ENCODE measurements at places on chromosomes 12 and 14.
A peak's percentile ranks its signal among the peaks of the same experiment; 100 is the strongest.

DNA sequence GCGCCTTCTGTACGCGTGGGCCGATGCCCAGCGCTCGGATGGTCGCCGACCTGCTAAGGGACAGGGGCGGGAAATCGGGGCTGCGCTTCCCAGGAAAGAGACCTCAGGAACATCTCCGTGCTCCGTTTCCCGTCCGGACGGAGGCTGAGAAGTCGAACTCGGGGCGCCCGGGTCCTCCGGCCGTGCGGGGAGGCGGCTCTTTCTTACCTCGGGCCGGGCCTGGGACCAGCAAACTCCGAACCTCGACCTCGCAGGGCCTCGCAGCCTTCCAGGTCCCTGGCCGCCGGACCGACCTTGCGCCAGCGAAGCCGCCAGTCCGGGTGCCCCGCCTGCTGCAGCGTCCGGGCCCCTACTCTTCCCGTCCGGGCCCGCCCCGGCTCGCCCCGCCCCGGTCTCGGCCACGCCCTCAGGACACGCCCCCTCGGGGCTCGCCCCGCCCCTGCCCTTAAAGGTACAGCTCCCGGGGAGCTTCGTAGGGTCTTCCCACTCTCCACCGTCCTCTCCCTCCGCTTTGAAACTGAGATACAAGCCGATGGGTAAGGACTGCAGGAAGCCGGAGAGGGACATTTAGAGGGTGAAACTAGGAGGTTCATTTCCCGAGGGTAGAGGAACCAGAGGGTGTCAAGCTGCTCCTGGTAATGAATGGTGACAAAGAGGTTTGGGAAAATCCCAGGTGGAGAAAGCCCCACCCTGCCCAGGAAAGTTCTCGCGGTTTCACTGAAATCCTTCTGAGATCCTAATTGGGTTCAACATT lies at the start of gene SLC8B1:
SLC8B1 (minus strand) TSS at position 324 of the 754 bp plus-strand sequence. CDS start 2,231 bp downstream, outside the sequence.
- DNase-seq = peak; percentile 93

- DNase-seq = peak; percentile 75
These were observed 619 bp downstream of the ERC1 start for GRCh38 chr12:991350-992333.

DNA sequence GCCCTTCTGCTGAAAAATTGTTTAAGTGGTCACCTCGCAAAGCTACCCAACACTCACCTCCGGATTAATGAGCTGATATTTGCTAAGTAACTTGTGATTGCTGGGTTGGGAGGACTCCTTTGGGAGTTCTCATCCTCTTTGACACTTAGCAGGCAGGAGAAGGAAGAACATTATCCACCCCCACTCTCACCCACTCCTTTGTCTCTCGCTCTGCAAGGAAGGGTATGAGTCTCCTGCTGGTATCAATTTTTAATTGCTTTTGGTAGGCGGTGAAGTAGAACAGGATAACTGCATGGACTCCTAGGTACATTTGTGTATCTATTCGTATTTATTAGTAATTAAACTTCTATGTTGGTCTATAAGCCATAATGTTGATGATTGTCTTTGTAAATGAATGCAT lies 6.9 kb upstream of the ABHD12B start:
- no peak for DNase-seq

DNA sequence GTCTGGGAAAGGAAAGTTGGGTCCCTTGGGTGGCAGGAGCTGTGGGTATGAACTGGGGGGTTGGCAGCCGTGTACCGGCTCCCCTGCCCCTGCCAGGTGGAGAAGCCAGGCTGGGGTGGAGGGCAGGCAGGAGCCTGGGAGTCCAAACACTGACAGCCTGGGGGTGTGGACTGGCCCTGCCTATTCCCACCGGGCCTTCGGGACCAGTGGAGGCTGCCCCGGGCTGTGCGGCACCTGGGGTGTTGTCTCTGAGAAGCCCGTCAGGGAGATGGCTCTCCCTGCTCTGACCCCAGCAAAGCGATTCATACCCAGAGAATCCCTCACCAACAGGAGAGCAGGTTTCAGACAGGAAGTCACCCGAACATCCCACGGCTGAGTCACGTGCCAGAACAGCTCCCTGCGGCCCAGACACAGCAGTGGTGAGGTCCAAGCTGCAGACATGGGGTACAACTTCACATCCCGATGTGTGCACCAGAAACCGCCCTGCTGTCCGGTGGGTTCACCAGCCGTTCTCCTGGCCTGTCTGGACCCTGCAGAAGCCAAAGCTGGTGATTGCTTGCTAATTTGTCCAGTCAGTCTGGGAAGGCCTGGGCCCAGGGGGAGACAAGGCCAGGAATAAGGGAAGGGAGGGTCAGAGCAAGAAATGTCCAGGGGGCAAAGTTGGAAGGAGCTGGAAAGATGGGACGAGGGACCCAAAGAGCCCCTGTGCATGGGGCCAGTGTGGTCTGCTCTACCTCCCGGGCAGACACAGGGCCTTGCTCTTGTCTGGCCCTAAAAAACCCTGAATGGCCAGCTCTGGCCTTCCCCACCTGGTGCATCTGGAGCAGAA lies 2.1 kb upstream of the GPR132 start:
- DNase-seq = no peak

DNA sequence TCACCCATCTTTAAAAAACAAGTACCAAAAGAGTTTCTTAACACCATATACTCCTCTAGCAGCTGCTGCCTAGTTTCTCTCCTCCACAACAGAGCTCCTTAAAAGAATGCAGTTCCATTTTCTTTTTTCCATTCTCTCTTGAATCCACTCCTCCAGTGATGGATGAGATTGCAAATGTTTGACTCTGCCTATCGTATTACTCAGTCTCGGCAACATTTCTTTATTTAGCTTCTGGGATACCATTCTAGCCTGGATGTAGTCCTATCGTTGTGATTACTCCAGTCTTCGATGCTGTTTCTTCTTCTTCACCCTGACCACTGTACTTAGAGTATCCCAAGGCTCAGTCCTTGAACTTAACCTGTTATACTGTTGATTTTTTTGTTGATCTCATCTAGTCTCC lies 30.8 kb downstream of the CAND1 start:
- DNase-seq = no peak

DNA sequence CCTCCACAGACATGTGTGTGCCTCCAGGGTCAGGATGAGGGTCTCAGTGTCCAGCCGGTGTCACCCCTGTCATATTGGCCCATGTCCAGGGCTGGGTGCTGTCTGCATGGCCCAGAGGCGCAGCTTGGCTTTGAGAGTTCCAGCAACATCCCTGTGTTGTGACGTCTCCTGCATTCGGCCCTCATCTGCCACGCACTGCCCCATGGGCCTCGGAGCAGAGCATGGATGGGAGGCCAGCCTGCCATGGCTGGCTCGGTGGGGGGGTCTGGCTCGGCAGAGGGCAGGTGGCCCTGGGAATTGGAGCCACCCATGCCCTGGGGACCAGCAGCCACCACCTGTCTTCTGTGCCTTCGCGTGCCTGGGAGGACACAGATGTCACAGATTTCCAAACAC lies 10.8 kb upstream of the TEX22 start:
- DNase-seq = no peak

DNA sequence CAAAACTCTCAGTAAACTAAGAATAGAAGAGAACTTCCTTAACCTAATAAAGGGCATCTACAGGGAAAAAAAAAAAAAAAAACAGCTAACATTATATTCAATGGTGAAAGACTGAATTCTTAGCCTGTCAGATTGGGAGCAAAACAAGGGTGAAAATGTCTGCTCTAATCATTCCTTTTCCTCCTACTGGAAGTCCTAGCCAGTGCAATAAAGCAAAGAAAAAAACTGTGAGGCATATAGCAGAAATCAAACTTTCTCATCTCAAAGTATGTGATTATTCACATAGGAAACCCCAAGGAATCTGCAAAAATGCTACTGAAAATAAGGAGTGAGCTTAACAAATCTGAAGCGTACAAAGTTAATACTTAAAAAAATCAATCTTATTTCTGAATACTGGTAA lies 170.7 kb downstream of the NUAK1 start:
- DNase-seq = no peak

DNA sequence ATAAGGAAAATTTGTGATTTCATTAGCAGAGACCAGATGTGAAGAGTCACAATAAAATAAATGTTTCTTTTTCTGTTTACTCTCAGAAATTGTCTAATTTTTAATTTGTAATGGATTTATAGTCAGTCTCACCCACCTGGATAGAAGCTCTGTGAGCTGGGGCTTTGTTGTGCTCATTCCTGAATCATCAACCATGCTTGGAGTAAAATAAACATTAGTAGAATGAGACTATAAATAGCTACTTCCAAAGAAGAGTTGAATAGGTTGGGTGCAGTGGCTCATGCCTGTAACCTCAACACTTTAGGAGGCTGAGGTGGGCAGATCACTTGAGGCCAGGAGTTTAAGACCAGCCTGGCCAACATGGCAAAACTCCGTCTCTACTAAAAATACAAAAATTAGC lies 185.3 kb upstream of the FBXO33 start:
- DNase-seq = no peak

- DNase-seq = no peak
These were observed 16.2 kb downstream of the SLC17A8 start for GRCh38 chr12:100372853-100373640.

- no peak for DNase-seq
These were observed 105.3 kb downstream of the TGFB3 start for GRCh38 chr14:75876530-75876929.

DNA sequence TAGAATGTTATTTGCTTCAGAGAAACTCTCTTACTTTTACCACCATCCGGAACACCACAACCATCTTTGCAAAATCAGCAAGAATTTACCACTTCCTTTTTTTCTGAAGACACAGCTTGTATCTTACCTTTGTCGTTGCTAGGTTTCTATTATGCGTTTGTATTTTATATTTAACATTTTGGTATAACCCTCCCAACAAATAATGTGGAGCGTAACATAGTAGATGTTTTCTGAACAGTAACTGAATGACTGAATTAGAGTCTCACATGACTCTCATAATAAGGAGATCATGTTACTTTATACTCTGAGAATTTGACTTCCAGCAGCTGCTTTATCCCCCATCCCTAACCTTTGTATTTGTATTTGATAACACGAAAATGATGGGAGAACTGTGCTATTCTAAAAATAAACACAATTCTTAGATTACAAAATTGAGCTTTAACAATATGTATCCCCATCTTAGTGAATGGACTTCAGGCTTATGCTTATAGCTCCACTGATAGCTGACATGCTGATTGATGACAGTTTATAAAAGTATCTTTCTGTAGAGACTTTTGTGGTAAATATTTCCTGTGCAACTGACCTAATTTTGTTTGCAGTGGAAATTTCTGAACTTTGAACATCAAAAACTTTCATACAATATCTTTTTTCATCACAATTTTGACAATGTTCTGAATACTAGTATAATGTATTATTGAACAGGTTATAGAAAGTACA lies 7.9 kb upstream of the KLRB1 start:
- no peak for DNase-seq

- DNase-seq = no peak
These were observed 82.3 kb downstream of the NOC4L start for GRCh38 chr12:132226604-132227003.

DNA sequence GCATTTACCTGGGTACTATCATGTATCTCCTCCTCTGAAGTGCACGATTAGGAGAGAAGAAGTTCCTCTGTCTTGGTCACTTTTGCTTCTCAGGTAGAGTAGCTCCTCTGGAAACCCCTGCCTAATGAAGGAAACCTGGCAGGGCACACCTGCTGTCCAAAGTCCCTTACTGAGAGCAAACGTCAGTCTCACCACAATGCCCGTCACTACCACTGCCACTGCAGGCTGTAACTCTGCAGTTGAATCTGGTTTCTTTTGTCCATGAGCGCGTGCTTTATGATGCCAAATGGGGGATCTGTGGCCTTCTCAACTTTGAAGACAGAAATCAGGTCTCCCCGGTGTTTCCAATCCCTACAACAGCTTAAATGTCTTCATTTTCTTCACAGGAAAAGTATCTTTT lies 1068.6 kb downstream of the BCL11B start:
- DNase-seq = no peak

DNA sequence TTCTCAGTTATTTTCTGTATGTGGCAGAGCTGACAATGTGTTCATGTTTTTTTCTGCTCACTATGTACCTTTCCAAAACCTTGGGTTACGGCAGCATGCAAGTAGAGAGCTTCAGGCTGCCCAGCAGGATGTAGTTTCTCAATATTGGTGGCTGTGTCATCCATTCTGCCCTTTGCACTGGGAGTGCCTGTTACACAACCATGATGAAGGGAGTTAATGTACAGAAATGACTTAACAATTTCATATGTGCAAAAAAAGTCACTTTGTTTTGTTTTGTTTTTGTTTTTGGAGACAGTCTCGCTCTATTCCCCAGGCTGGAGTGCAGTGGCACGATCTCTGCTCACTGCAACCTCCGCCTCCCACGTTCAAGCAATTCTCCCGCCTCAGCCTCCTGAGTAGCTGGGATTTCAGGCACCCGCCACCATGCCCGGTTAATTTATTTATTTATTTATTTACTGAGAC lies 6.1 kb upstream of the CNIH1 start:
- no peak for DNase-seq

GRCh38 chr14:97948841-97949240 lies 1151.7 kb downstream of the VRK1 start:
- DNase-seq = no peak

GRCh38 chr12:108131035-108131434 lies 1.9 kb downstream of the WSCD2 start:
- no peak for DNase-seq

GRCh38 chr12:23493672-23494071 lies 455.8 kb downstream of the SOX5 start:
- no peak for DNase-seq

DNA sequence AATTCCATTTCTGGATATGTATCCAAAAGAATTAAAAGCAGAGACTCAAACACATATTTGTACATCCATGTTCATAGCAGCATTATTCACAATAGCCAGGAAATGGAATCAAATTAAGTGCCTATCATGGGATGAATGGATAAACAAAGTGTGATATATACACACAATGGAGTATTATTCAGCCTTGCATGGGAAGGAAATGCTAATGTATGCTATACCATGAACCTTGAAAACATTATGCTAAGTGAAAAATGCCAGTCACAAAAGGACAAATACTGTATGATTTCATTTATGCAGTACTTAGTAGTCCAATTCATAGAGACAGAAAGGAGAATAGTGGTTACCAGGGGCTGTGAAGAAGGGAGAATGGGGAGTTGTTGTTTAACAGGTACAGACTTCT lies 32.1 kb upstream of the CSRNP2 start:
- no peak for DNase-seq

- DNase-seq = no peak
These were observed 6.5 kb downstream of the XRCC3 start for GRCh38 chr14:103708750-103709187.

GRCh38 chr14:51844081-51844881 lies 16.1 kb upstream of the GNG2 start:
- DNase-seq = no peak

DNA sequence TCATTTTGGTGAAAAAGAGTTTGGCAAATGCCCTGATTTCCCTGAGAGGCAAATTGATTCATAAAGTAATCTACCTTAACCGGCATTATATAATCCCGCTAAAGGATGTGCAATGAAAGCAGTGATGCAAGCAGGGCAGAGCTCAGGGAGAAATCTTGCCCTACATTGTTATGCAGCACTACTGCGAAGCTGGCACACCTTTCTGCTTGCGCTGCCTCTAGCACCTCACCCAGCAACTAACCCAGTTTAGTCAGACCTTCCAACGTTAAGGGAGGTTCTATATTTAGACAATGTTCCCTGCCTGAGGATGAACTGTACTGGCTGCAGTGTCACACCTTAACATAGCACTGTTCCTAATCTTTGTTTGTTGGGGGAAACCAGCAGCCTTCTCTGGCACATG lies 60.8 kb upstream of the CCDC196 start:
- no peak for DNase-seq

- peak; percentile 95 for DNase-seq
These were observed 81.6 kb upstream of the MED13L start for GRCh38 chr12:116358893-116359761.

- DNase-seq = no peak
These were observed 165.4 kb downstream of the DERA start for GRCh38 chr12:16076557-16076956.

- DNase-seq = no peak
These were observed 209.0 kb upstream of the FBXO33 start for GRCh38 chr14:39641224-39641623.

Data from suprapubic skin (tissue), 4 donors.